ENCODE measurements at places on chromosomes 2 and 18.
A peak's percentile ranks its signal among the peaks of the same experiment; 100 is the strongest.

DNA sequence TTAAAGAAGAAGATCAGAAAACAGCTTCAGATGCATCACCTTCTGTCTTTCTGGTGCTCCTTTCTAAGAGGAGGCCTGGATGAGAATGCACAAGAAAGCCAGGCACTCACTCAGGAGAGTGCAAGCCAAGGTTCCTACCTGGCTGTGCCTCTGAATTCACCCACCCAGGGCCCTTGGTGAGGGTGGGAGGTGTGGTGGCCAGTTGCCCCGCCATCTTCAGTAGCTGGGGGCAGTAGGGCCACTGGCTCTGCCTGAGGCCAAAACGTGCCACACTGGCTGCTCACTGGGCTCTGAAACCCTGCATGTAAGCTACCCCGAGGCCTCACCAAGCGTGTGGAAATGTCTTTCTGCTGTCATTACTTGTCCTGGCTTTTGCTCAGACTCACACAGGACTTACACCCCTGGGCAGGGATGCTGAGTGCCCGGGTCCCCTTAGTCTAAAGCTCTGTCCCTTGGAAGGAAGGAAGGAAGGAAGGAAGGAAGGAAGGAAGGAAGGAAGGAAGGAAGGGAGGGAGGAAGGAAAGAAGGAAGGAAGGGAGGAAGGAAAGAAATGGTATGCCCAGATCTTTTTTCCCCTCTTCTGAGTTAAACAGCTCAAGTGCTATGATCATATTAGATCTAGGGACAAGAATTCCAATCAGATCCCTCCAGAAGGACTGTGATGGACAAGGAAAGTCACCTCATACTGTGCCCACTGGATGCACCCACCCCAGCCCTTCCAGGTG lies 8.5 kb upstream of the LBH start:
- no peak for DNase-seq

DNA sequence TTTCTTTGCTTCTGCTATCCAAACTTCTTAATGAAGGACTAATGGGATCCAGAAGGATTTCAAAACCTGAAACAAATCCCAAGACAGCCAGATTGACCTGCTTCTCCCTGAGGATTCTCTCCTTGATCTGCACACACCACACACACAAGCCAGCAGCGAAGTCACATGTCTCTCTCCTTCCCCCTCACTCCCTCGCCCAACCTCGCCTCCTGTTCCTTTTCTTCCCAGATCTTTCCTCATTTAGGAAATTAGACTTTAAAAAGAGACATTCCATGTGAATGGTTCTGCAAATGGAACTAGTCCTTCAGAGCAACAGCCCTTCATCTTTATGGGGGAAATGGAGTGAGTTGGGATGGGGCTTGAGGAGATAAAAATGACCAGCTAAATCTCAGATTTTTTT lies 639.1 kb upstream of the SETBP1 start:
- no peak for DNase-seq

DNA sequence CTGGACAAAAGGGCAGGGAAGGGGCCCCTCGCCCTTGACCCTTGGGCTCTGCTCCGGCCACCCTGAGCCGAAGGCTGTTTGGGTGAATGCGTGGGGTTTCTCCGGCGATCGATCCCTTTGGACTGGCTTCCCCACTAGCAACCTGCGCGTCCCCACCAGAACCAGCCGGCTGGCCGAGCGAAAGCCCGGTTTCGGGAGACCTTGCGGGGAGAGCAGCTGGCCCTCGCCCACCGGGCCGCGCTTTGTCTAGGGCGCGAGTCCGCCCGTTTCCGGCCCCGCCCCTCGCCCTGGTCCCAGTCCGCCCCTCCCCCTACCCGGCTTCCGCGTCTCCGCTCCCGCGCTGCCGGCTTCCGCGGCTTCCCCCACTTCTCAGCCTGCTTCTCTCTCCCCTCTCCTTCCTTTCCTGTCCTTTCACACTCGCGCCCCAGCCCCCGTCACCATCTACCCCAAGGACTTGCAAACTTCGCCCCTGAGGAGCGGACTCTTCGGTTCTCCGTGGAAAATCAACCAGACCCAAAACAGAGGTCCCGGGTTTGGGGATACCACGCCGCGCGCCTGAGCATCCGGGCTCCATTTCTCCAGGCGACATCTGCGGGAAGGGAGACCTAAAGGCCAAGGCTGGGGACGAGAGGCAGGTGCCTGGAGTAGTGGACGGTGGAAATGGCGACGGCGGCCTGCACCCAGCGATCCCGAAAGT lies 48.0 kb upstream of the ATP6V1B1 start:
- DNase-seq, result peak; percentile 92

DNA sequence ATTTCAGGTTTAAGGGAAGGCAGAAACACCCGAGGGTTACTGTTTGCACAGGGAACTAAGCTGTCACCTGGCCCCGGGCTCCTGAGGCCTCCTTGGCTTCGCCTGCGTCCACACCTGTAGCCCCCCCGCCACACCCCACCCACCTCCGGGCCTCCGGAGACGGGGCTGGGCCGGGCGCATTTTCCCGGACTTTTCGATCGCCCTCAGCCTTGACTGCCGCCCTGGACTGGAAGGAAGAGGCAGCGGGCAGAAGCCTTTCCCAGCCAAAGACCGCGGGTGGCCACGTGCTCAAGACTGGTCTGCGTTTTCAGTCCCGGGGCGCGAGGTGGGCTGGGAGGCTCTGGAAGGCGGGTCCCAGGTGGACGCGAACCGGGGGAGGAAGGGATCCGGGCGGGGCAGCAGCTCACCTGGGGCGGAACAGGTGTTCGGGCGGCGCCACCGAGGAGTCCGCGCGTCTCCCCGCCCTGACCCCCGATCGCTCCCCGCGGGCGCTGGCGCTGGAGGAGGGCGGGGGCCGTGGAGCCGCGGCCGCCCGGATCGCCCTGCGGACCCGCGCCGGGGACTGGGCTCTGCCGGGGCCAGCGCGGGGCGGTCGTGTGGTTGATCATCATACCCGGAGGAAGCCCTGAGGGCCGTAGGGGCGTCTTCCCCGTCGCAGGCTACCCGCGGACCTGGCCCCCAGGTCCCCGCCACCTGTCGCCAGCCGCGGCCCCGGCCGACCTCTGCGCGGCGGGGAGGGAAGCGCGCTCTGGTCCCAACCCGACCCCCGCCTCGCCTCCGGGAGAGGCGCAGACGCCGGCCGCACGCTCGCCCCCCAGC lies 3.2 kb downstream of the ID2 start:
- peak; percentile 94 for DNase-seq

DNA sequence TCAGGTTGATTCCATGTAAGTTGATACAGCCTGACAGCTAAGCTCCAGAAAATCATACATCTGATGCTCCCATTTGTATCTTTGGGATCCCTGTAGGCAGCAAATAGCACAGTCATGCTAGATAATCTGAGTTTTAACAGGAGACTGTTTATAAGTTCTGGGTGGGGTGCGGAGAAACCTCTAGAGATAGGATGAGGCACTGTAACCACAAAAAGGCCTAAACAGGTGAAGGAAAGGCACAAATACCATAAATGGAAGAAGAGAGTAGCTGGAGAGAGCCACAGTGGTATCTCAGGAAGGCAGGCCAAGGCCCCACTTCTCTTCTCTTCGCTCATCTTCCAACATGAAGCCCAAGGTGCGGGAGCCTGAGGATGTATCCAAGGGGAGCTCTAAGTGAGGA lies 18.1 kb upstream of the B4GALT6 start:
- DNase-seq, result no peak

- no peak for DNase-seq
Measured at GRCh38 chr2:64359892-64360657, 93.9 kb upstream of the LGALSL start.

DNA sequence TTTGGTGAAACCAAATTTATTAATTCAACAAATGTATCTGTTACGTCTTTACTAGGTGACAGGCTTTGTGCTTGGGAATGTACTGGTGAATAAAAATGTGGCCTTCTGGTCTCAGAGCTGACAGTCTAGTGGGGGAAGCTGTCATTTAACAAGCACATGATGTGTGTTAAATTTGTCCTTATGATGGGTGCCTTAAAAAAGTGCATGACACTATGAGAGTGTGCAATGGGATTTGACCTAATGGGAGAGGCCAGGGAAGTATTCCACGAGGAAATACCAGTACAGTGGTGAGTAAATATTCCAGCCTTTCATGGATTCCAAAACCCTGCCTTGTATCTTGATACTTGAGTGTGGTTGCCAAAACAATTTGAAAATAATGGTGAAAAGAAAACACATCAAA lies 308.9 kb downstream of the PLCL1 start:
- no peak for DNase-seq

DNA sequence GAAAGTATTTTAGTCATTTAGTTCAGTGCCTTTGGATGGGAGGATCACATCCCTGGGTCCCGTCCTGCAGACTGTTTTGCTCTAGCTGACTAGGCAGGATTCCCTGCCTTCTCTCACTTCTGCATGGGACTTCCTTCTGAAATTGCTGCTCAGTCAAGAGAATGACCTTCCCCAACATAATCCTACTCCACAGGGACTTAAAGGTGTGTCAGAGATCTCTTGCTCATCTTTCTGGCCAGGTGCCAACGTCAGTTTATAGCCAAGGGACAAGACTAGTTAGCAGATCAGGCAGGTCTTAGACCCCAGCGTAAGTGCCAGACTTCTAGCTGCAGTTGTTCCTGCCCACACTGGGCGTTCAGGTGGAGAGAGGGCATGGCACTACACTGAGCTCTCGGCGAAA lies 9.5 kb upstream of the IL1B start:
- DNase-seq, result no peak

GRCh38 chr2:104897515-104898184 lies 43.7 kb downstream of the POU3F3 start:
- DNase-seq, result no peak

GRCh38 chr18:74856928-74857327 lies 259.3 kb downstream of the ZNF407 start:
- DNase-seq, result no peak

- DNase-seq, result no peak
Measured at GRCh38 chr2:115976916-115977315, 1534.5 kb downstream of the DPP10 start.

DNA sequence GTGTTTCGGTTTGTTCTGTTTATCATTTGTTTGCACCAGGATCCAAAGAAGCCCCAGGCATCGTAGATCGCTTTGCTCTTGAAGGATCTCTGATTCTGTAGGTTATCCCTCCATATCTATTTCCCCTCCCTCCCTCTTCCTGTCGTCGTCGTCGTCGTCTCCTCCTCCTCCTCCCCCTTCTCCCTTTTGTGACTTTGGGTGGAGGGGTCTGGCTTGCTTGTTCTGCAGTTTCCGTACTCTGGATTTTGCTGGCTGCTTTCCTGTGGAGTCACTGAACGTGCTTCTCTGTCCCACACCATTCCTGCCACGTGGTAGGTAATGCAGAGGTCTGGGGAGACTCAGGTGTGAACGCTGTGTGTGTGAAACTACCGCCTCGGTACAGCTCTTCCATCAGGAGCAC lies 225.0 kb downstream of the LDLRAD4 start:
- no peak for DNase-seq

GRCh38 chr2:20225294-20226151 lies 593 bp upstream of the SDC1 start:
- DNase-seq, result peak; percentile 83

All from DMS53 (cell line).